Activated CD4-positive, CD25-positive, alpha-beta regulatory T cell treated with anti-CD3 and anti-CD28 coated beads, Interleukin-2, amount 50 U/mL, for 72 hours (primary cell): ENCODE measurements at places on chromosomes 5 and 9.

- no peak for DNase-seq
These were observed 173.3 kb upstream of the POC5 start for GRCh38 chr5:75890546-75890945.

- DNase-seq = no peak
These were observed 427.6 kb downstream of the SPOCK1 start for GRCh38 chr5:137071526-137071925.

DNA sequence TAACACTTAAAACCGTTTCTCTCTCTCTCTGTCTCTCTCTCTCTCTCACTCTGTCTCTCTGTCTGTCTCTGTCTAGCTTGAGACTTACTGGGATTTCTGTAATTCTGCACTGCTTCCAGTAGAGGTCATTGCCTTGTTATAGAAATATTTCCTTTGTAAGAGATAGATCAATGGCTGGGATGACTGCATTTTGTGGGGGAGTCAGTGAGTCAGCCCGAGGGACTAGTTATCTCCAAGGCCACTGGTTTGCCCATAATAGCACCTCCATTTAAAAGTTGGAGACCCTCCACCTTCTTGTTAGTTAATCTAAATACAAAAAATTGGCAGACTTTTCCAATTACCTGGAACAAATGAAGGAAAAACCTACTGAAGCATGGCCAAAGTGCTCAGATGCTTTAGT is 547.2 kb downstream of the LRRC70 start:
- no peak for DNase-seq

DNA sequence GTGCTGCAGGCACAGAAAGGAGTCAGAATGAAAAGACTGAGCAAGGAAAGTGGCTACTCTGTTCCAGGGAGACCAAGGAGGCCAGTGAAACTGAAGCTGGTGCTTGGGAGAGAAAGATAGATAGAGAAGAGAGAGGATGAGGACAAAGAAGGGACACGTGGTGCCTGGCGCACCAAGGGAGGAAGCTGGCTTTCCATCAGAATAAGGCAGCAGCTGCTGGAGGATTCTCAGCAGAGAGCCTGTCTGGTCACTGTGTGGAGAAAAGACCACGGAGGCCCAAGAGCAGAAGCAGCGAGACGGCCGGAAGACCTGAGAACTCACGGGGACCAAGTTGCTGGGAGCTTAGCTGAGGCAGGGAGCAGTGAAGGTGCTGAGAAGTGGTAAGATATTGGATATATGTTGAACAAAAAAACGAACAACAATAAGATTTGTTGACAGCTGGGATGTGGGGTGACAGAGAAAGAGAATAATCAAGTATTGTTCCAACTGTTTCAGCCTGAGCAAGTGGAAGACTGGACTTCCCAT is 116.1 kb downstream of the SEMA5A start:
- no peak for DNase-seq

GRCh38 chr5:140468188-140468587 is 66.6 kb downstream of the ANKHD1 start:
- no peak for DNase-seq

GRCh38 chr5:2206293-2207108 is 323.8 kb upstream of the IRX4 start:
- no peak for DNase-seq

GRCh38 chr9:113953531-113953930 is 77.4 kb downstream of the ZNF618 start:
- DNase-seq = no peak

DNA sequence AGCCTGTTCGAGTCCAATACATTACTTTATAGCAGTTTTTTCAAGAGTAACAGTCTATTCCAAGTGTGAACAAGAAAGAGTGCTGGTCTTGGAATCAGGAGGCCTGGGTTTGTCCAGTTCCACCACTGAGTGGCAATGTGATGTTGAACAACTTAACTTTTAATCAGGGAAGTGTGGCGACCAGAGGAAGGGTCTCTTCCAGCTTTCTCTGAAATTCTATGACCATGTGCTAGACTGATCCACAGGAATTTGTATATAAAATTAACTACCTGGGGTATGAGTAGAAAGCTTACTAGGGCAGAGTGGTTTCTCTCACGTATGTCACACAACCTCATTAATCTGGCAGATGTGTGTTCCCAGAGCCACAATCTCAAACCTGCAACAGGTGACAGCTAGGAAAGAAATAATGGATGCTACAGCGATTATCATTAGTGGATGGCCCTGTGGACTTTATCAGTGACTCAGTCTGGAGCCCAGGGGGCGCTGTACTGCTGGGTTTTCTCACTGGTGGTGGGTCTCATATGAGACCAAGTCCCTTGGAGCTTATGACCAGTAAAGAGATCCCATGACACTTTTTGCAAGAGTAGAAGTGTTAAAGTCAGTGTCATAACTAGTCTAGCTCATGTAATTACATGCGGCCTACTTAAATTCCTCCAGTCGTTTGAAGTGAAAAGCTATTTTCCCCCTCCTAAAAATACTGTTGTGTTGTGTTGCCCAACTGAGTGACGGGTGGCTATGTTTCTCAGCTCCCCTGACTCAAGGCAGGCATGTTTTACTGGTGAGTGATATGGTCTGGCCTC is 116.5 kb downstream of the GDNF start:
- DNase-seq = no peak

DNA sequence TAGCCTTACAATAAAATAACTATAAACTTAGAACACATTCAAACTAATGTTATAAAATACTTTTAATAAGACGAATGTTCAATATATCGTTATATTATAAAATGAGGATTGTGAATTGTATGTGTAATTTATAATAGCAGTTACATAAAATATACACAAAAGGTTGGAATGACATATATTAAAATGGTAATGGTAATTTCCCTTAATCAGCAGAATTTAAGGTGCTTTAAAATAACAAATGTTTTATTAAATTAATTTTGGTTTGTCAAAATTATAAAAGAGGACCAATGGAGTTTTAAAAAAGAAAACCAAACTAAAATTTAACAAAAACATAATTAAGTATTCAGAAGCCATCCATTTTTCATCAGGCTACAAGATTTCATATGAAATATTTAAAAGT is 164.3 kb upstream of the PRDM9 start:
- DNase-seq = no peak

- DNase-seq = no peak
These were observed 25.2 kb downstream of the NDUFS6 start for GRCh38 chr5:1826235-1826980.

GRCh38 chr9:38235244-38235643 is 157.3 kb upstream of the ALDH1B1 start:
- DNase-seq = no peak

DNA sequence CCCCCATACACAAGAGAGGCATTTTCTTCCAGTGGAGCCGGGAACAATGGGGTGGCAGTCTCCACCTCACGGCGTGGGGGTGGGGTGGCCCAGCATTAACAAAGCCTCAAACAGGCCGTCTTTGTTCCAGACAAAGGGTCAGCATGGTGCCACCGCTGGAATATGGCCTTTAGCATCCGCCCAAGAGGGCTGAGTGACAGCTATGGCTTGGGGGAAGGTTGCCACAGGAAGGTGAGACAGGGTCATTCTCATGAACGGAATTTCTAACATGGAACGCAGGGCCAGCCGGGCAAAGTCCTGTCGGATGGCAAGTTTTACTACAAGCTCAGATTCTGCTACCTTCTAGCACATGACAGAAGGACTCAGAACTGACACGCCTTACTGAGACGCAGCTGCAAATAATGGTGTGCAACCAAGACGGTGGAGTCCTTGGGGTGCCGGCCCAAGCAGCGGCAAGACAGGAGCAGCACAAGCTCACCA is 64.0 kb downstream of the OTULIN start:
- DNase-seq = no peak
